ENCODE measurements at places on chromosomes 5 and 9. TPM values are rescaled to one million over a fixed set of nuclear protein-coding genes. Genes with fewer than 3 reads are reported as not detected.

CDKN2A gene
- 52.5 TPM for total RNA-seq

CDH12 gene
- not detected for total RNA-seq

KIF20A gene
- total RNA-seq = 104 TPM

TRIM41 gene
- 14.7 TPM for total RNA-seq

REEP2 gene
- 31.4 TPM for total RNA-seq

NR2F1-AS1 gene
- total RNA-seq = 11.2 TPM

ARRDC1 gene
- total RNA-seq = 14.5 TPM

ISL1 gene
- not detected for total RNA-seq

CNTNAP3 gene
- 0.53 TPM for total RNA-seq

PHF19 gene
- total RNA-seq = 56.5 TPM

MSMP gene
- total RNA-seq = not detected

All from myometrial cell (primary cell).